ENCODE measurements at places on chromosomes 7 and 10. TPM values are rescaled to one million over a fixed set of nuclear protein-coding genes. Genes with fewer than 3 reads are reported as not detected.

MET gene
- 80.3 TPM for total RNA-seq

ABCC2 gene
- total RNA-seq: 129 TPM

ACTR3C gene
- total RNA-seq: 7.6 TPM

BAMBI gene
- total RNA-seq: 290 TPM

ACBD7 gene
- total RNA-seq: under 0.01 TPM

EVX1 gene
- not detected for total RNA-seq
